Endothelial cell (in vitro differentiated cells): ENCODE measurements at places on chromosomes 1 and 21.
A peak's percentile ranks its signal among the peaks of the same experiment; 100 is the strongest.

DNA sequence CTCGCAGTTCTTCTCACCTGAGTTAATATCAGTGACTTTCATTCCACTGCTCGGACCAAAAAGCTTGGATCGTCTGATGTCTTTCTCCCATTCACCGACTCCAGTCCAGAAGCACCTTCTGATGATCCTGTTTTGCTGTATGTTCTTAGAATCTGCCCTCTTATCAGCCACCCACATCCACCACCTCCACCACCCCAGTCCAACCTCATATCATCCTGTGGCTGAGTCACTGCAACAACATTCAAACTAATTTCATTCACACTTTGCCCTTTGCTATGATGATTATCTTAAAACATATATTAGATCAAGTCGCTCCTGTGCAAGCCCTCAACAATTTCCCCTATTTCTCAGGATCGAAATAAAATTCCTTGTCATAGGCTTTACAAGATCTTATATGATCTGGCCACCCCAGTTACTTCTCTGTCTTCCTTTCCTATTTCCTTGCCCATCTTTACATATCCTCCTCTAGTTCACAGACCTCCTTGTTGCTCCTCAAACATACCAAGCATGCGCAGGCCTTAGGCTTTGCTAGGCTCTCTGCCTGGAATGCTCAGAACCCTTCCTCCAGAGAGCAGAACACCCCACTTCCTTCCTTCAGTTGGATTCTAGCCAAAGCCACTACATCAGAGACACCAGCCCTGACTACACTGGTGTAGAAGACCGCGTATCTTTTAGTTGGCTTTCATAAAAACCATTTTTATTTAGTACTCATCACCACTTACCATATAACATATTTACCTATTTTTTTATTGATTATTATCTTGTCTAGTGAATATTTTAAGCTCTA, 335.7 kb upstream of the GREM2 start:
- DNase-seq: no peak

GRCh38 chr1:205813755-205814058, 709 bp upstream of the SLC41A1 start:
- DNase-seq: no peak

- no peak for DNase-seq
Measured at GRCh38 chr1:192521734-192522133, 53.8 kb upstream of the RGS1 start.

- DNase-seq: no peak
Measured at GRCh38 chr1:23524716-23525401, 6.2 kb downstream of the E2F2 start.

DNA sequence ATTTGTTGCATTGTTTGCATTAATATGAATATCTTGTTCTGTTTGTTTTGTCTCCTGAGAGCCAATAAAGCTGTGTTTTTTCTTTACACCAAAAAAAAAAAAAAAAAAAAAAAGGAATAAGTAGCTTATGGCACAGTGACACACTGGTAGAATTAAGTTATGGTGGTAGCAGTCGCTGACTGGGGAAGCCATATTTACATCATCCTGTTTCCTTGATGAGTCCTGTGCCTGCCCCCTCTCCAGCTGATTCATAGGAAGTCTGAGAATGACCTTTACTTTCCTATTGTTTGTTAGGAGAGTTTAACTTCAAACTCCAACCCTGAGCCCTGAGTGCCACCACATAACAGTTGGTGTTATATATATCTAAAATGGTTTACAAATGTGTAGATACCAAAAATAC, 62.2 kb downstream of the OBSCN start:
- no peak for DNase-seq

DNA sequence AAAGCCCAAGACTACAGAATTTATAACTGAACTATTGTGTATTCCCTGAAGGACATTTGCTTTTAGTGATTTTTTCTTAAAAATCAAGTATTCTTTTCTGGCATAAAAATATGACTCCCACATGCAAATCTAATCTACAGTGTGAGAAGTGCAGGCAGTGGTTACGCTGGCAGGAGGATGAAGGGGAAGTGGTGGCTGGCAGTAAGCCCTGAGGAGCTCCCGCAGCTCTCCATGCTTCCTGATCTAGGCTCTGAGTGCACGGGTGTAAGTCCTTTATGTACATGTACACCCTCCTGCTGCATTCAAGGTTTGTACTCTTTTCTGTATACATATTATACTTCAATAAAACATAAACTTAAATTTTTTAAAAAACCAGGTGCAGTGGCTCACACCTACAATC, 67.5 kb upstream of the PRDX6 start:
- no peak for DNase-seq

- no peak for DNase-seq
Measured at GRCh38 chr1:19765623-19766022, 34.1 kb downstream of the TMCO4 start.

GRCh38 chr1:242467556-242468145, 56.8 kb downstream of the PLD5 start:
- DNase-seq: peak; percentile 63

DNA sequence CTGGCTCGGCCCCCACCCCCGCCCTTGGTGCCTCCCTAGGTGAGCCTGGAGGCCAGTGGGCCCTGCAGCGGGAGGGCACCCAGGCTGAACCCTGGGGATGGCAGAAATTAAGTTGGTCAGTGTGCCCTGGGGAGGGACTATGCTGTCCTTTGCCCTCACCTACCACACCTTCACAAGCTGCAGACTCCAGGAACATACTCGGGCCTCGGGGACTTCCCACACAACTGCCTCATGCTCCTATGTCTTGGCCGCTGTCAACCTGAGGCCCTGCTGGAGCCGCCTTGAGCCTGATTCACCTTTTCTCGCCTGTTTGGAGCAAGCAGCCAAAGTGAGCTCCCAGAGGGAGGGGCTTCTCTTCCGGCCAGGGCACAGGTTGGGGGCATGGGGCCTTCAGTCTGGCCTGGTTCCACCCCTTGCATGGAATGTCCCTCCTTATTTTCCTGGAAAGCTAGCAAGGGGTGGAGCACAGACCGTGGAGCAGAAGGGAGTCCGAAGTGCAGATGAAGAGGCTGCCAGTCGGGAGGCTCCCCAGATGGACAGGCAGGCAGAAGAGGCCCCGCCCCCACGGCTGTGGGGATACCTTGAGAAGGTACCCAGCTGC, 24.7 kb downstream of the KNCN start:
- no peak for DNase-seq

- no peak for DNase-seq
Measured at GRCh38 chr1:94623560-94624148, 82.1 kb upstream of the F3 start.

DNA sequence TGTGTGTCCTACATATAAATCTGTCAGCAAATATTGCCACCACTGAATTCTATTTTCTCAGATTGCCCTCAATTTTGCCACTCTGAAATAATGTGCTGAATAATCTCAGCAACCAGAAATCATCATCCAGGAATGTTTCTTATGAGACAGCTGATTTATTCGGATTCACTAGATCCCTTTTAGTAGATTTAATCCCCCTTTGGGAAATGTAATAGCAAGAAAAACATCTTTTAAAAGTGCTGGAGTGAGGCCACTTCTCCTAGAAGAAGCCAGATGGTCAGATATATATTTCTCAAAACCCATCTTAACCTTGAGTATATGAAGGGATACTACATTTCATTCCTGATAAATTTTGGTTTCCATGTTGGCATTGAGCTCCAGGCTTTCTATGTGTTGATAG, 327.7 kb downstream of the SMYD3 start:
- DNase-seq: no peak

- DNase-seq: no peak
Measured at GRCh38 chr1:116764466-116764898, 10.3 kb downstream of the CD2 start.

DNA sequence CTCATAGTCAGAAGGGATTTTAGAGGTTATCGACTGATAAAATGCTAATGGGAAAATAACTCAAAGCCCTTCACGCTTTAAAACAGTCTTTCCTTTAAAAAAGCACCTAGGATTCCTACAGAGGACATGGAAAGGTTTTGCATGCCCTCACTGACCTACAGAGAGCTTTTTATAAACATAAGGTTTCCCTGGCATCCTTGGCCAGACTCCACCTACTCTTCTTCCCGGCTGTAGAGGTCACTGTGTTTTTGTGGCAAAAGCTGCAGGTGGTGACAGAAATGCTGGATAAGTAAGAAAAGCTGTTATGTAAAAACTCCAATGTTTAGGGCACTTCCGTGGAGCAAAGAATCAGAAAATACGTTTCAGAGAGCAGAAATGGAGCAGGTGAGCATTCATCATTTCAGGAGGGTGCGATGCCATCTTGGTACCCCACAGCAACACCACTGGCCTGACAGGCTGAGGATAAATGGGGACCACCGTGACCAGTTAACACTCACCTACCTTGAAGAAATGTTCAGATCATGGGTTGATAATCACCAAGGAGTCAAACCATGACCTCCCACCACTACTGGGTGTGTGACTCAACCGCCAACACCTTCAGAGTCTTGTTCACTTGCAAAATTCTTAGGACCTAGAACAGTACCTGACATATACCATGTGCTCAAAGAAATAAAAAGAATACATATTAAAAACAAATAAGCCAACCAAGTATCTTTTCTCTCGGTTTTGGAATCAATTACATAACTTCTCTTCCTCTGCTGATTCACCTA, 46.6 kb downstream of the SSBP3 start:
- DNase-seq: no peak

GRCh38 chr1:36590771-36591170, 108.1 kb upstream of the CSF3R start:
- DNase-seq: no peak

GRCh38 chr1:6580593-6581409, 1.0 kb downstream of the ZBTB48 start:
- DNase-seq: peak; percentile 27

DNA sequence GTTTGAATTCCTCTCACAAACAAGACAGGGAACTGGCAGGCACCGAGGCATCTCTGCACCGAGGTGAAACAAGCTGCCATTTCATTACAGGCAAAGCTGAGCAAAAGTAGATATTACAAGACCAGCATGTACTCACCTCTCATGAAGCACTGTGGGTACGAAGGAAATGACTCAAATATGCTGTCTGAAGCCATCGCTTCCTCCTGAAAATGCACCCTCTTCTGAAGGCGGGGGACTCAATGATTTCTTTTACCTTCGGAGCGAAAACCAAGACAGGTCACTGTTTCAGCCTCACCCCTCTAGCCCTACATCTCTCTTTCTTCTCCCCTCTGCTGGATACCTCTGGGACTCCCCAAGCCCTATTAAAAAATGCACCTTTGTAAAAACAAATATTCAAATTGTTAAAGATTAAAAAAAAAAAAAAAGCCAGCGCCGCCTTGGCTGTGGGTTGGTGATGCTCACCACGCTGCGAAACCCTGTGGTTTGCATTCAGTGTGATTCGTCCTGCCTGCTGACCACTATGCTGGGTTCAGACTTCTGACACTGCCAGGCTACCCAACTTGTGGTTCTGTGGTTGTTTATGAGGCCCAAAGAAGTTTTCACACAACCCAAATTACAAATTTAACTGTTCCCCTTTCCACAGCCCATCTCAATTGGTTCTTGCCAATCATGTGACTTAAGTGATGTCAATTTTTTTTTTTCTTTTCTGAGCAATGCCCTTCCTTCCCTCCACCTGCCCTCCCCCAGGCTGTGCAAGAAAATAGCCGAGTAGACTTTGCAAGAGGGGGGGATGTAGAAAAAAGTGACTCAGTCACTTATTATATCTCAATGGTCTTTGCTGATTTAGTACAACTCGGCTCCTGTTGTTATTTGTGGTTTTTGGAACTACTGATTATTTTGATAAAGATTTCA, at the start of gene RUNX1:
TSS of gene RUNX1 (minus strand) at position 597 of the 912 bp plus-strand sequence.
- no peak for DNase-seq
